Neuronal stem cell (in vitro differentiated cells): ENCODE measurements at places on chromosomes 3 and 15.

DNA sequence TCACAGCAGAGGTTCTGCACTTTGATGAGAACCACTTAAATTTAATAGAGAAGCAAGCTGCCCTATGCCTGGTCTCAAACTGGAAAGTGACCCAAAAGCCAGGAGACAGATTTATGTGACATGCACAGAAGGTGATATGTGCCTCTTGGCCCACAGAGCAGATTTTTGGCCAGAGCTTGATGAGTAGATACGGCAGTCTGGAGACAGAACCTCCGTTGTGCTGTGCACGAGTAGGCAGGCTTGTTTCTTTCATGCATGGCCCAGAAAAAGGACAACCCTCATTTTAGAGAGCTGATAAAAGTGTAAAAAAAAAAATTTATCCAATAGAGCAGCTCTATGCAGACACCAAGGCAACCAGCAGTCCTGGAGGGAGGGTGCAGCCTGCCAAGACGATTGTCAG lies 423.1 kb downstream of the CNTN6 start:
- DNase-seq, result no peak

DNA sequence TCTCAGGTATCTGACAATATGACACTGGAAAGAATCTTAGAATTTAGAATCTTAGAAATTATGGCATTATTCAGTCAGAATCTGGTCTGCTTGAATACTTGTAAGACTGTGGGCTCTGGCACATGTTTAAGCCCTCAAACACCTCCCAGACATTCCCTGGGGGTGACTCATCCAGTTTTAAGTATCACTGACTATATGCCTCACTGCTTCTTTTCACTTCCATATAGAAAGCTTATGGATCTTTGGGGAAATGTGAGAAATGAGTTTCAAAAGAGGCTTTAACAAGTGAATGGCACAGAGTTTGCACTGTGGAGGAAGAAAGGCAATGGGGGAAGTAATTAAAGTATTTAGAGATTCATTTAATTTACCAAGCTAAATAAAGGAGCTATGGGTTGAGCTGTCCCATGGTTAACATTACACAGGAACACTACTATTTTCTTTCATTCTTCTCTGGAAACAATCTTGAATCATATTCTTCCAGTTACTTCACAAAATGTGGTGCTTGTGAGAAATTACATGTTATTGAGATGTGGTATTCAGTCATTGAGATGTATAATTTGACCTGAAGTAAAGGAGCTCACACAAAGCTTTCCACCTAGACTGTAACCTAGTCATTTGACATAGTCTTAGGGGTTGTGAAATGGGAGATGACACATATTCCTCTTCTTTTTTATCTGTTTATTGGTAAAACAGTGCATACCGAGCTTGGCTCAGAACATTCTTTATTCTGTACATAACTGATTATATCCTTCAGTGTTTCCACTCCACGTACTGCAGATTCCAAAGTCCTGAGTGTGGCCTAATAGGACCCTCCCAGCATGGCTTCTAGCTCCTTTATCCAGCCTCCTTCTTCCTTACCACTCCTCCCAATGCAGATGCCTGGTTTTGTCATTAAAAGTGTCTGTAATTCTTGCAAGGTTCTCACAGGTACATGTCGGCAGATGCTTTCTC lies 544.6 kb upstream of the NECTIN3 start:
- DNase-seq, result peak; percentile 40

- no peak for DNase-seq
Observed at GRCh38 chr3:135792174-135792573, 173.4 kb upstream of the PPP2R3A start.

DNA sequence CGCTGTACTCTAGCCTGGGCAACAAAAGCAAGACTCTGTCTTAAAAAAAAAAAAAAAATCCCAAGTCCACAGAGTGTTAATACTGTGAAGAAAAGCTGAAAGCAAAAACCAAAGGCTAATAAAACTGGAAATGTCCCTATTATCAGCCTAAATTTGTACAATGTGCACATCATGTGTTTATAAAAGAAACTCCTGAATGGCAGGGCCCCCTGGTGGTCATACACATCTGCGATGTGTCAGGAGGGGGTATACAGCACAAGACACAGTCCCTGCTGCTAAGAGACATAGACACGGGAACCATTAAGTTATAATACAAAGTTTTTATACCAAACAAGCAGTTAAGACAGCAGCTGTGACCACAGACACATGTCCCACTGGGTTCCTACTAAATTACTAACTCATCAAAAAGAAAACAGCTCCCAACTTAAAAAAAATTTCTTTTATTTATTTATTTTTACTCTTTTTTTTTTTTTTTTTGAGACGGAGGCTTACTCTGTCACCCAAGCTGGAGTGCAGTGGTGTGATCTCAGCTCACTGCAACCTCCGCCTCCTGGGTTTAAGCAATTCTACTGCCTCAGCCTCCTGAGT lies 31.0 kb downstream of the IDH2 start:
- DNase-seq, result no peak

- DNase-seq, result no peak
Observed at GRCh38 chr3:13717222-13717895, 162.5 kb downstream of the WNT7A start.

- no peak for DNase-seq
Observed at GRCh38 chr3:111326144-111326995, 215.6 kb upstream of the CD96 start.

DNA sequence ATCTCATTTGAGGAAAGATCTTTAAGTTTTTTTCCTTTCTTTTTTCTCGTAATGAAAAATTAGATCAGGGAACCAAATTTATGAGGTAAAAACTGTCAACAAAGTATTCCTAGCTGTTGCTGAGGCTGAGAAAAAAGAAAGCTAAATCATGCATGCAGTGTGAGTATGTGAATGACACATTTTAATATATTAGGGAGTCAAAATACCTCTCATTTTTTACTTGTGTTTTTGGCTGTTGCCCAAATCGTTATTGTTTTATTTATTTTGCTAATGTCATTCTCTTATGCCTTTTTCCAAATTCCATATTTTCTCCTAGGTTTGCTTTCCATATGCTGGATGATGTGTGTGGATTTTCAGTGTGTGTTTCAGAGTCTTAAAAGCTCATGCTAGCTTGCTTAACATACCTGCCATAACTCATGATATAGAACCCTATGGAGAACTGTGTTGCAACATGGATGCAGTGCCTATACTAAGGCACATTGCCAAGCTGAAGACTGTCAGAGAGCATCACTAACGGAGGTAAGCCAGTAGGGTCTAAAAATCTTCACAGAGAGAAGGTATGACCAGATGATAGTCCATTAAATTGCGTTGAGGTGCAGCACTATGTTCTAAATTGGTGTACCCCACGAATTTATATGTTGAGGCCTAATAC lies 629.5 kb upstream of the KCNMB2 start:
- DNase-seq, result no peak

DNA sequence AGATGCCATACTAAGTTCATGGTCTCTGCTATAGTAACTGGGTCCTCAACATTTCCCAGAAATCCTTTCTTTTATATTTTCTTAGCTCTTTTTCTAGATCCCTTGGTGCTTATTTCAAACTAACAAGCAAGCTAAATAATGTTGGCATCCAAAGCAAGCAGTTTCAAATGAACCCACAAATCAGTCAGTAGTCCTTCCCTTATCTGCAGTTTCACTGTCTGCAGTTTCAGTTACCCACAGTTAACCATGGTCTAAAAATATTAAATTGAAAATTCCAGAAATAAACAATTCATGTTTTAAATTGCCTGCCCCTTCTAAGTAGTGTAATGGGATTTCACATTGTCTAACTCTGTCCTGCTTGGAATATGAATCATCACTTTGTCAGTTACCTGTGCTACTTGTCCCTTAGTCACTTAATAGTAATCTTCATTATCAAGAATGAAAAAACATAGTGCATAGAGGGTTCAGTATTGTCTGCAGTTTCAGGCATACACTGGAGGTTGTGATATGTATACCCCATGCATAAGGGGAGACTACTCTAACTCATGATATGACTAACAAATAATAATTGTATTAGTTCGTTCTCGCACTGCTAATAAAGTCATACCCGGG lies 633.7 kb downstream of the MECOM start:
- DNase-seq, result no peak

- no peak for DNase-seq
Observed at GRCh38 chr3:152902141-152902669, 67.3 kb downstream of the P2RY1 start.

- DNase-seq, result no peak
Observed at GRCh38 chr3:107106316-107106715, 270.9 kb upstream of the CCDC54 start.

DNA sequence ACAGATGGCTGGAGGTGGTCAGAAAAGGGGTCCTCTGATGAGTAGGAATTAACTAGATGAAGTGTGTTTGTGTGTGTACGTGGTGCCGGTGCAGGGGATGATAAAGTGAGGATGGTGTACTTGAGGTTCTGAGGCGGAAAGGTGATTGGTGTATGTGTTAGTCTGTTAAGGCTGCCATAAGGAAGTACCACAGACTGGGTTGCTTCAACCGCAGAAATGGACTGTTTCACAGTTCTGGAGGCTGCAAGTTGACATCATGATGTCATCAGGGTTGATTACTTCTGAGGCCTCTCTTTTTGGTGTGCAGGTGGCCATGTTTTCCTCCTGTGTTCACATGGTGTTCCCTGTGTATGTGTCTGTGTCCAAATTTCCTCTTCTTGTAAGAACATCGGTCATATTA lies 202.4 kb upstream of the RGMA start:
- no peak for DNase-seq

GRCh38 chr15:61681038-61681418 lies 379.2 kb downstream of the VPS13C start:
- no peak for DNase-seq

- DNase-seq, result no peak
Observed at GRCh38 chr3:144665567-144666053, 694.0 kb downstream of the DIPK2A start.

GRCh38 chr3:120224237-120224636 lies 60.8 kb downstream of the GPR156 start:
- no peak for DNase-seq

DNA sequence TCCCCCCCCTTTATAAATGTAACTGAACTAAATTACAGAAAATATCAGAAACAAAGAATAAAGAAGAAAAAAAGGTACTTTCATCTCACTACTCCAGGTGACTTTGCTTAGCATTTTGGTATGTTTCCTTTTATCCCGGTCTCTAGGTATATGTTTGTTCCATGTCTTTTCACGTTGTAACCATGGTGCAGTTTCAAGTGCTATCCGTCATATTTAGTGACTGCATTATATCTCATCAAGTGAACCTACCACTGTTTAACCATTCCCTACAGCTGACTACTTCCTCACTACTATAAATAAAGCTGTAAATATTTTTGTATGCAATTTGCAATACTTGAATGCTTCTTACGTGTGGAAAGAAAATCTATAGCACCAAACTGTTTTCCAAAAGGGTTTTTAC lies 2.2 kb downstream of the BTBD1 start:
- DNase-seq, result no peak

- DNase-seq, result no peak
Observed at GRCh38 chr15:57969355-57969754, 96.2 kb downstream of the ALDH1A2 start.

- DNase-seq, result peak; percentile 71
Observed at GRCh38 chr3:78986416-78987101, 781.2 kb downstream of the ROBO1 start.

DNA sequence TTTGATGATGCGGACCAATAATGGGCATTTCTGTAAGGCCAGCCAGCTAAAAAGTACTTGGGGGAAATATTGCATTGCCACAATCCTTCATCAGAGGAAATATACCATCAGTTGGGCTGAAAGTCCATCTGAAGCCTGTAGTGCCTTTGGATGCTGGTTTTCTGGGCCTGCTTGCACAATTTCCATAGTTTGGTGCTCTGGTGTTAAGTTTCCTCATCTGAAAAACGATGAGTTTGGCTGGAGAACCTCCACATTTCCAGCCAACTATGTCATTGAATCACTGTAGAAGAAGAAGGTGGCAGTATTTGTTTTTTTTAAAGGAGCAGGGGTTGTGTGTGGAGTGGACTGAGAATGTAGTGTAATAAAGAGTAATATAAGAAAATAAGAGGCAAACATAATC lies 10.1 kb downstream of the CCNB2 start:
- DNase-seq, result no peak

GRCh38 chr3:33798113-33798417 lies 365 bp upstream of the PDCD6IP start:
- DNase-seq, result no peak

- no peak for DNase-seq
Observed at GRCh38 chr15:73854265-73854664, 19.1 kb upstream of the TBC1D21 start.

- DNase-seq, result no peak
Observed at GRCh38 chr15:68574046-68574445, 4.7 kb upstream of the CORO2B start.

DNA sequence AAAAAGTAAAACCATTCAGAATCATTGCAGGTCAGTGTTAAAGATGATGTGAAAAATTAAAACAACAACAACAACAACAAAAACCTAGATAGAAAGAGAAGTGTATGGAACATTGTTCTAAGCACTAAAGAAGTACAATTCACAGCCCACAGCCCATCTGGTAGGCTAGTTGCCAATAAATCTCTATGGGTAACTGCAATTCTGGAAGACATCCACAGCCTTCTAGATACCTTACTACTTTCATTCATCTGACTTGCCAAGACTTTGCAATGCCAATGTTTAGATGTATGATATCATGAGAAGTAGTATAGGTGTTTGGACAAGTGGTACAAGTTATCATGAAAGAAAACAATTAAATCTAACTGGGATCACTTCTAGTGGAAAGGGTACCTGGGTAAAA lies 198.6 kb downstream of the VGLL3 start:
- DNase-seq, result no peak

- peak; percentile 58 for DNase-seq
Observed at GRCh38 chr3:127226946-127227842, 34.3 kb downstream of the PRR23E start.

DNA sequence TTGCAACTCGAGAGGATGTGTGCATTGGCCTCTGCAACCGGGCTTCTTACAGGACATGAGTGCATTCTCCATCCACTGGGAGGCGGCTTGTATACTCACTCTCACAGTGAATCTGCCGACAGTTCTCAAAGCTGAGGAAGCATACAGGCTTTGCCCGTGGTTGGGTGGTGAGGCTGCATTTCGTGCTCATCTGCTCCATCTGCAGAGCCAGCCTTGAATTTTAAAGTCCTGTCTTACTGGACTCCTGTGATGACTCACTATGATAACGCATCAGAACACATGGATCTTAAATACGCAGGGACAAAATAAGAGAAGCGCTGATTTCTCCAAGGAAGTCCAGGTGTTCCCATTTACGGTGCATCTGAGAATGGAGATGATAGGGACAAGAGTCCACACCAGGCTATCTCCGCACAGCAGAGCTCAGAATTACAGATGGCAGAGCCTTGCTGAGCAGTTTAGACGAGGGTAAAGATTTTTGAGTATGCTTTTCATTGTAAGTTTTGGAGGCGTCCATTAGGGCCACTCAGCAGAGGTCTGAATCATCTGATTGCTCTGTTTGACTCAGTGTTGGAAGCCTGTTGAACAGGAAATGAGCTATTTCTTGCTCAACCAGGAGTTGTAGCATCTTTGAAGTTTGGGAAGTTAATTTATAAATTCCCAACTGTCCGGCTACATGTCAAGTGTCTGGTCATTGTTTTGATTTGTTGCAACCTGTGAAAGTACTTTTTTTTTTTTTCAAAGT lies 87.1 kb downstream of the GABRG3 start:
- DNase-seq, result no peak

- no peak for DNase-seq
Observed at GRCh38 chr15:29398907-29399306, 129.3 kb upstream of the NSMCE3 start.
